Aorta (tissue), 5 donors: ENCODE measurements at places on chromosomes 4 and X. TPM values are rescaled to one million over a fixed set of nuclear protein-coding genes. Genes with fewer than 3 reads are reported as not detected.

DNA sequence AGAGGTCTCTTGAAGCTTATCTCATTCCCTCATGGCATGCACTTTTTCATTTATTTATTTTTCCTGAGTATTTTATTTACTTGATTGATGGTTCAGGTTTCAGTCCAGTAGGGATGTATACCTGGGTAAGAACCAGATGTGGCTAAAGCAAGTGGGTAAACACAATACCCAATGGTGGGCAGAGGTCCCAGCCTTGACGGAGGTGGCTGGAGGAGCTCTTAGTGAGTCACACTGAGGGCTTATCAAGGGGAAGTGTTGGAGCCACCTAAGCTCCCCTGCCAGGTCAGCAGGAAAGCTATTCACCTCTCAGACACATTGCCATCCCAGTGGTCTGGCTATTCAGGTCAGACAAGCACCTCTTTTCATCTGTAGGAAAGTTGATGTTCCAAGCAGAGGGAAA lies 236.2 kb upstream of the MAGEB16 start:
- no peak for DNase-seq

DNA sequence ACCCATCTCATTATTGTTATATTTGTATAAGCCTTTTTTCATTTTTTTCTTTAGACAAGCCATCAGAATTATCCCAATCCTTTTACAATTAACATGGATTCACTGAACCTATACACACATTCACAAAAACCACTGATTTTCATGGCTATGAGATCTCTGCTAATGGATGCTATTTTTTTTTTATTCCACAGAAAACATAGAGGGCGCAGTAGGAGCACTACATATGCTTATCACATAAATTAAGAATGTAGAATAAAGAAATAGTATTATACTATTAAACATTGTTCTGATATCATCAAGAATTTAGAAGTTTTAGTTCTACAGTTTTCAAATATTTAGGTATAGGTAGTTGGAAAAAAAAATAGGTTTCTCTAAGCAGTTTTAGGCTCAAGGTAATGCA lies 1477.4 kb downstream of the ARAP2 start:
- DNase-seq, result no peak

GRCh38 chrX:19682712-19683331 lies 167.5 kb upstream of the MAP3K15 start:
- peak; percentile 85 for DNase-seq

GRCh38 chr4:66974665-66975064 lies 570.6 kb downstream of the CENPC start:
- no peak for DNase-seq

- DNase-seq, result no peak
Measured at GRCh38 chrX:123357941-123358340, 173.9 kb downstream of the GRIA3 start.

DNA sequence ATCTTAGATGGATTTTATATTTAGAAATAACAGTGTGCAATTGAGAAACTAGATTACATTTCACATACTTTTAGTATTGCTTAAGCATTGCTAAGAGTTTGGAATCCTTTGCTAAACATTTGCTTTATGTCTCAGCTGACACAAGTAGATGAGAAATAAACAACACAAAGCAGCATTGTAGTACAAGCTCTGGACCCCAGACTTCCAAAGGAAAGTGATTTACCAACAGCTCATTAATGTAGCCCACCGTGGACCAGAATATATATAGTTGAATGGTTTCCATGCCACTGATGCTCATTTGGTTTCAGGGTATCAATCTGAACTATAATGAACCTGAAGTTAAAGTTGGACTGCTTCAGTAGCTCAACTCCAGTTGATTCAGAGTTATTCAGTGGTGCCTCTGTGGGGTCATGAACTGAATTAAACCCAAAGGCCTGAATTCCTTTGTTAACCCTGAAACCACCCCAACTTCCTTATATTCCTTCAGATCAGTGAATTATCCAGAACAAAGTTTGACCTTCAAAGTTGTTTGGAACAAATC lies 132.1 kb upstream of the NEIL3 start:
- DNase-seq, result no peak

GRCh38 chrX:16454926-16455325 lies 195.0 kb upstream of the S100G start:
- DNase-seq, result no peak

- DNase-seq, result no peak
Measured at GRCh38 chrX:136847874-136848273, 32.7 kb downstream of the RBMX start.

GRCh38 chrX:115493015-115493414 lies 68.0 kb upstream of the PLS3 start:
- DNase-seq, result no peak

- peak; percentile 73 for DNase-seq
Measured at GRCh38 chr4:3613967-3614730, 81.9 kb upstream of the LRPAP1 start.

DNA sequence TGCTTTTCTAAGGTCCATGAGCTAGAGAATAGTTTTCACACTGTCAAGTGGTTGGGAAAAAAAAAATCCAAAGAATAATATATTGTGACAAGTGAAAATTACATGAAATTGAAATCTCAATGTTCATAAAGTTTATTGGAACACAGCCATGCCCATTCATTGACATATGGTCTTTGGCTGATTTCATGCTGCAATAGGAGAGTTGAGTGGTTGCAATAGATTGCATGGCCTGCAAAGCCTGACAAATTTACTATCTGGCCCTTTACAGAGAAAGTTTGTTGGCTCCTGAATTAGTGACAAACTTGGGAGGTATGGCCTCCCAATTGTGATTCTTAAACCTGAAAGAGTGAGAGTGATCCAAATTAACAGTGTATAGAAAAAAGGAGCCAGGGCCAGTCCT lies 115.5 kb upstream of the FAM9C start:
- no peak for DNase-seq

GRCh38 chrX:57583477-57583876 lies 8.3 kb upstream of the ZXDB start:
- no peak for DNase-seq

DNA sequence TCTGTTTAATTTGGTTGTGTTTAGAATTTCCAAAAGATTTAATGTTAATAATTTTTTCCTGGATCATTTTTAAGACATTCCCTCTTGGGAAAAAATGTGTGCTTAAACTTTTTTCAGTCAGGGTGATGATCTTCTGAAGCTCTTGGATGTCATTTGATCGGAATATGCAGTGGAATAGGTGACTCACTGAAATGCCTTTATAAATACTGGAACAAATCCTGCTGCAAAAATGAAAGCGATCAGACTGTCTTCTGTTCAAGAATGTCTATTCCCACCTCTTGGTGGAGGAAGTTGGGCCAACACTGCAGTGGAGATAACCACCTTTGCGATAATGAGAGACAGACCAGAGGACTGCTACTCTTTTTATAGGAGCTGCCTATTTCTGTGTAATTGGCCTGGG lies 46.7 kb downstream of the LARP1B start:
- DNase-seq, result no peak

GRCh38 chrX:143500751-143501150 lies 16.5 kb downstream of the SPANXN3 start:
- no peak for DNase-seq

DNA sequence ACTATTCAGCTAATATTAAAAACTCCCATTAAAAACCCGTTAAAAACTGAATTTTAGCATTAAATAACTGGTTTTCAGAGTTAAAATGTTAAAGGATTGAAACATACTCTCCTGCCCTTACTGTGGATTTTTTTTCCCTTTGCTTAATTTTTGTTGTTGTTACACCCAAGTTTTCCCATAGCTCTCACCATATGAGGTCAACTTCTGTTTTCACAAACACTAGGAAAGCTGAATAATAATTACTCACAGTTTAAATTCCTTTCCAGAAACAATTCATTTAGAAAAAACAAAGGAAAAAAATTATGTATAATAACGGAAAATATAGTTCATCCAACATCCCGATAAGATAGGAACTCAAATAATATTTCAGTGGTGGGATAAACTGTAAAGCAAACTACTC lies 129.0 kb downstream of the PPP3CA start:
- no peak for DNase-seq

DNA sequence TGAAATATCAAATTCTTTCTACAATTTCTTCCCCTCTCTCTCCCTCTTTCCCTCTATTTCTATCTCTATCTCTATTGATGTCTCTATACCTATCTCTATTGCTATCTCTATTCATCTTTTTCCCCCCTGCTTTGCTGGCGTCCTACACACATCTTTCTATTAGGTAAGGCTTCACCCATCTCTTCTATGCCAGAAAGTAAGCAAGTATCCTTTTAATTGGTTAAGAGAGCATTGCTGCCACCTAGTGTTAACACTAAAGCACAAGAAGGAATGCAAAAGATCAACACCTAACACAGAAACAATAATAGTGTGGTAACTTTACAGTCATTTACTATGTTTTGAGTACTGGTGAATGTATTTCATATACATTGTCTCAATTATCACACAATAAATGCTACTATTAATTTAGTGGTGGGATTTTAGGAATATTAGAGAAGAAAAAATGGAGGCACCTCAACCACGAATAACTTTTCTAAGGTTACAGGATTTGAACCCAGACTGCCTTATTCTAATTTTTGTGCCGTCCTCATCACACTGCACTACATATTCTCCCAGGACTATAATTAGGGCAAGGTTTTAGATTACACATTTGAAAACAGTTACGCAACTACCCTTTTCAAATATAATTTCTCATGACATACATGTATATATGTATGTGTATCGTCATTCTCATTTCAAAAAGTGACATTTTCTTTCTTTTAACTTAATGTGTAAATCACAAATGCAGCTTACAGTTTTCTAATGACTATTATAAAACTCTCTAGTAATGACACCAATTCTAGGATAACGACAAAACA lies 3.7 kb upstream of the C4orf36 start:
- no peak for DNase-seq

- no peak for DNase-seq
Measured at GRCh38 chr4:144223661-144224060, 83.1 kb upstream of the GYPA start.

GRCh38 chrX:54530357-54530900 lies 410 bp downstream of the GNL3L start:
- no peak for DNase-seq

GRCh38 chrX:53241558-53241957 lies 16.6 kb upstream of the KDM5C start:
- no peak for DNase-seq

- no peak for DNase-seq
Measured at GRCh38 chrX:3370656-3371055, 24.2 kb upstream of the MXRA5 start.

DNA sequence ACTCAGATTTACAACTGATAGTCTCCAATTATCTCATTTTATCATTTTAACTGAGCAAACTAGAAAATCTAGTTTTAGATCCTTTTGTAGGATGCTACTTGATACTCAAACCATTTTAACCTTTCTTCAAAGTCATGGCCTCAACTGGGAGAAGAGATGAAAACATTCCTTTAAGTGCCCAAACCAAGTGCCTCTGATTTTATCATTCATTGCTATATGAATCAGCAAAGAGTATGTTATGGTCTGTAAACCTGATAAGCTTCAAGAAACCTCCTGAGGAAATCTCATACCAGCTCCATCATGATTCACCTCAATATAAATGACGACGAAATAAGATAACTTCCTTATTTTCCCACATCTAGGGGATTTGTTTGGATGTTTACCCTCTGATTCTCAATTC lies 119.9 kb downstream of the FAM13A start:
- DNase-seq, result no peak

GRCh38 chr4:124372916-124373315 lies 339.6 kb downstream of the ANKRD50 start:
- no peak for DNase-seq

DNA sequence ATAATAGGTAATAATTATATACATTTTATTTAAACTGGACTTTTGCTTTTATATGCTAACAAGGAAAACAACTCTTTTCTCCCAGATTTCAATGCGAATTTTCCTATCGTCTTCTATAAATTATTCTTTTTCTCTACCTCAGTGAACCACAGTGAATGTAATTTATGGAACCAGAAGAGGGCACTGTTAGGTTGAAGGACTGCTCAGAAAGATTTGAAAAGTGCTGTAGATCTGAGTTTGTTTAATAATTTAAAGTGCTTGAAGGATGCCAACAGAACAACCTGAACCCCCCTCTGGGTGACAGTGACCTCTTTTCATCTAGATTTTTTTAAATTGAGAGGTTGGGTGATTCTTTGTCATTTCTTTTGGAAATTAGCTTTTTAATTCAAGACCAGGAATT lies 54.9 kb downstream of the PHOX2B start:
- no peak for DNase-seq

DNA sequence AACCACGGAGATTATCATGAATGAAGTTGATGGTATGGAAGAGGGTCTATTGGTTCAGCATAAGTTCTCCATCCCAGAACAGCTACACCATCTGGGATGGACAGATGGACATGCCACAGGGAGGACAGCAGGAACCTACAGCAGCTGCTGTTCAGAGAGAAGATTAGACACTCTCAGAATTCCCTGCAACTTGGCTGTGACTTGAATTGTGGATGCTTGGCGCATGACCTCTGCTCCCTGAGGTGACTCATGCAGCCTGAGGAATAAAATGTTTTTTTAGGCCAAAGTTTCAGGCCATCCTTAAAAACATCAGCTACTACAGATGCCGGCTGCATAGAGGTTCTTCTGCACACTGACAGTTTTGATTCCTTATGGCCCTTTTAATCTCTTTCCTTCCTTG lies 97.3 kb downstream of the RS1 start:
- DNase-seq, result no peak

DNA sequence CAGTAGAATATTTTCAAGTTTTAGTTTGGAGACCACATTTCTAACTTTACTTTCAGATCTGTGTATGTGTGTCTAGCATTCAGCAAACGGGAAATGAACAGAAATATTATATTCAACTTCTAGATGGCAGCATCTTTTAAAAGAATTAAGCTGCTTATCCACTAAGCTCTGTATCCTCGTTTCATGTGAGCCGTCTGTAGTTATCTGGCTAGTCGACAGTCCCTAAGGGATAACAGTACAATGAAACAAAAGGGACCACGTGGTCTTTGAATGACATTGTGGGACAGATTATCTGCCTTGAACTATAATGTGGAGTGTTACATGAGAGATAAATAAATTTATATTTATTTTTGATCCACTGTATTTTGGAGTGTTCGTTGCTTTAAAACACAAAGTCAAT lies 35.8 kb upstream of the PRSS12 start:
- no peak for DNase-seq

GRCh38 chr4:4990857-4991540 lies 28.3 kb downstream of the CYTL1 start:
- DNase-seq, result peak; percentile 95

The RAB28 gene
- 19.8 TPM for polyA plus RNA-seq

The TEX13B gene
- not detected for polyA plus RNA-seq

The RAPGEF2 gene
- polyA plus RNA-seq, result 16.2 TPM

The DCHS2 gene
- polyA plus RNA-seq, result not detected

The GATA1 gene
- not detected for polyA plus RNA-seq

The PLXNB3 gene
- polyA plus RNA-seq, result 0.38 TPM

The ARHGAP36 gene
- not detected for polyA plus RNA-seq

The H2AZ1 gene
- 128 TPM for polyA plus RNA-seq

The GNRHR gene
- not detected for polyA plus RNA-seq

The RHOXF2B gene
- polyA plus RNA-seq, result not detected

The PCDH18 gene
- 14.7 TPM for polyA plus RNA-seq

The BST1 gene
- polyA plus RNA-seq, result 4.6 TPM

The GPR82 gene
- 0.88 TPM for polyA plus RNA-seq

The TRAM1L1 gene
- polyA plus RNA-seq, result not detected

The LRPAP1 gene
- 196 TPM for polyA plus RNA-seq

The WNK3 gene
- 0.43 TPM for polyA plus RNA-seq
